ENCODE measurements at places on chromosomes 13 and 19.

GRCh38 chr19:35995048-35995993 lies at the start of gene SDHAF1:
Gene SDHAF1 (plus strand): TSS chr19:35995188. CDS start chr19:35995275, 87 bp downstream.
- DNase-seq, result peak; percentile 80

- peak; percentile 64 for DNase-seq
Measured at GRCh38 chr19:15297416-15298224, 34.7 kb downstream of the BRD4 start.

DNA sequence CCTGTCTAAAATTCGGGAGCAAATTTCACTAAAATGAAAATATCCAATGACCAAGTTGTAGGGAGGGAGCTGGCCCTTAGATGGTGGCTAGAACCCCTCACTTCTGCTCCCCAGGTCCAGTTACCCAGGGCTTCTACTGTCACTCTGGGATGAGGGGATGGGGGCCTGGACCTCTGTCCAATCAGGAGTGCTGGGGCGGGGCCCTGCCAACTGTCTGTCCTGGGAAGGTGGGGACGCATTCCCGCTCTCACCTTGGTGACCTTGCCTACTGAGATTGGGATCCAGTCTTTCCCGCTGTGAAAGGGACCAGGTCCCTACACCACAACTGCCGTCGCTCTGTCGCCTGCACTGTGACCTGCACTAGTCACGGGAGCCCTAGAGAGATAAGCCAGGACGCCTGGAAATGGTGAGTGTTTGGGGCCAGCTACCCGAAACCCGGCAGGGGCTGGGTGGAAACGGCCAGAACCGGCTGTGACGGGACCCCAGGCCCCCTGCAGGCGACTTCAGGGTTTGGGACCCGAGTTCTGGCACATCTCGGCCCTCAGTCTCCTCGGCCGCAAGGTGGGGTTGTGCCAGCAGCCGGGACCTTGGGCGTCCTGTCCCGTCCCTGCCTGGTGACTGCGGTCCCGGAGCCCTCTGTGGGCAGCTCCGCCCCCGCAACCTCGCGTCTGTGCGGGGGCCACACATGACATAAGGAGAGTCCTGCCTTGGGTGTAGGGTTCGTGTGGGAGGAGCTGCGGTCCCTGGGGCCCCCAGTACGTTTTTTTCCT lies 22.8 kb downstream of the ZNF20 start:
- no peak for DNase-seq

- DNase-seq, result peak; percentile 97
Measured at GRCh38 chr19:4694211-4694987, 24.3 kb upstream of the MYDGF start.

GRCh38 chr19:38506723-38507550 lies 73.4 kb downstream of the RYR1 start:
- no peak for DNase-seq

DNA sequence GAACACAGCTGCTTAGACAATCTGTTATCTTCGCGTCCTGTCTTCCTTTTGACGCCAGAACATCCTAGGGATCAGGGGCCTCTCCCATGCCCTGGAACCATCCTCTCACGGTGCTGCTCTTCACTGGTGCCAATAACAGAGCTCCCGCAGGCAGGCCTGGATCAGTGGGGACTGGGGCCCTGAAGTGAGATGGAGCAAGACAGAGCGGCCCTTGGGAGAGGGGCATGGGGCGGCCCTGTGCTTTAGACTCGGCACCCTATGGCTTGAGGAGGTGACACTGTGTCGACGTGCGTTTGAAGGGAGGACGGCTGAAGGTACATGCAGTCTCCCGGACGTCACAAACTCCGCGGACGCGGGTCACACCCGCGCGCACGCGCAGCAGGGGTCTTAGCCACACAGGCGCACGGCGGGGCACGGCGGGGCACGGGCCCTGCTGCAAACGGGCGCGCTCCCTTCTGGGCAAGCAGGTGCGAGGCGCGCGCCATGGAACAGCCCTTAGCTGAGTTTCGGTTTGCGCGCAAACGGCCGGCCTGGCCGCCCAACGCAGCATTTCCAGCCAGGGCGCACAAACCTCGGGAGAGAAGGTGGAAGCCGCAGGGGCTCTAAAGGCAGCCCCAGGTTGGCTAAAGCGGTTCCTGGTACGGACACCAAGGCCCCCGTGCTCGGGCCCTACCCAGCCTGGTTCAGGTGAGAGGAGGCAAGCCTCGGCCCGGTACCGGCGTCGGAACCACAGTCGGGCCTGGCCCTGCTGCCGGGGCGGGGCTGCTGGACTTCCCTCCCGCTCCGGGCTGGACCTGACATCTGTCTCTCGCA lies 16.5 kb upstream of the RNF17 start:
- peak; percentile 2 for DNase-seq

GRCh38 chr13:29640665-29641064 lies 45.2 kb upstream of the SLC7A1 start:
- DNase-seq, result no peak

DNA sequence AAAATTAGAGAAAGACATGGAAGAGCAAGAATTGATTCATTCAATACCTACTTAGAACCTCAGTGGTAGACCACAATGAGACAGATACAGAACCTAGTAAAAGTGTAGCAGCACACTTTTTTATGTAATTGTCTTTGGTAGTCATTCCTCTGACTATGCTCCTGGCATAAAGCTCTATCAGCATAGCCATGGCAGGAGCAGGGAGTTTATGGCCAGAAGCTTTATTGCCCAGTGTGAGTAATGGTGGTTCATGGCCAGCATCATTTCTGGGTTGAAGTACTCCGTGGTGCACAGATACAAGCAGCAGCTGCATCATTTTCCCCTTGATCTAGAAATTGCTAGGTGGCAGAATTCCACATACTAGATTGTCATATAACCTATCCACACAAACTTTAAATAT lies 352.6 kb downstream of the TBC1D4 start:
- DNase-seq, result peak; percentile 9

DNA sequence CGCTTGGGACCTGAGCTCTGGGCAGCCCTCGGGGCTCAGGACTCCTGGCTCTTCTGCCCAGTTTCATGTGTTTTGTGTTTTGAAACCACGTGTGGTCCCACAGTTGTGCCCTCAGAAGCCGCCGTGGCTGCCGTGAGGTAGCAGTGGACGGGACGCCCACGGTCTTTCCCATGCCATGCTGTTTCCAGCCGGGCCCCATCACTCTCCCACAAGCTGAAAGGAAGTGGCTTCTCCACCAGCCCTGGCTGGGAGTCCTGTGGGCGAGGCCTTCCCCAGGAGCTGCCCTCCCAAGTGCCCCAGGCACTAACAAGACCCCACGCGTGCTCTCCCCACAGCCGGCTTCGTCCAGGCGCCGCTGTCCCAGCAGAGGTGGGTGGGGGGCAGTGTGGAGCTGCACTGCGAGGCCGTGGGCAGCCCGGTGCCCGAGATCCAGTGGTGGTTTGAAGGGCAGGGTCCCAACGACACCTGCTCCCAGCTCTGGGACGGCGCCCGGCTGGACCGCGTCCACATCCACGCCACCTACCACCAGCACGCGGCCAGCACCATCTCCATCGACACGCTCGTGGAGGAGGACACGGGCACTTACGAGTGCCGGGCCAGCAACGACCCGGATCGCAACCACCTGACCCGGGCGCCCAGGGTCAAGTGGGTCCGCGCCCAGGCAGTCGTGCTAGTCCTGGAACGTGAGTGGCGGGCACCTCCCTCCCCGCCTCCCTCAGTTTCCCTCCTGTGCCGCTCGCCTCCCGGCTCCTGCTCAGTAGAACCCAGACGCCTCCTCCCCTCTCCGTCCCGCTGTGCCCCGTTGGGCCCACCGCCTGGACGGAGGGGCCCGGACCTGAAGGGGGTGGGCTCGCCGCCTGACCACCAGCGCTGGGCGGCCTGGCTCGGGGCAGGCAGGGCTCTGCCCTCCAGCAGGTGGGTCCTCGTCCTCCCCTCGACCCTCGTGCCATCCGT lies 5.3 kb downstream of the BSG start:
- no peak for DNase-seq

DNA sequence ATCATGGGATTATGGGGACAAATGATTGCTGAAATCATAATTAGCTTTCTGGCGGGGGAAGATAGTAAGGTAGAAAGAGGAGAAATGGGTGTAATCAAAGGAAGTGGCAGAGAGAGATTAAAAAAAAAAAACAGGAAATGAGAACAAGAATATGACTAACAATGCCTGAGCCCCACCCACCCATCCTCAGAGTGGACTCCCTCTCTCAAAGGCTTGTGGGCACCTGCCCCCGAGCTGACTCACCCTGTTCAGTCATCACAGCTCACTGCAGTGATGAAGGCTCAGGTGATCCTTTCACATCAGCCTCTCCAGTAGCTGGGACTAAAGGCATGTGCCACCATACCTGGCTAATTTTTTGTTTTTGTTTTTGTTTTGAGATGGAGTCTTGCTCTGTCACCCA lies 26.4 kb upstream of the TPT1 start:
- DNase-seq, result peak; percentile 92

DNA sequence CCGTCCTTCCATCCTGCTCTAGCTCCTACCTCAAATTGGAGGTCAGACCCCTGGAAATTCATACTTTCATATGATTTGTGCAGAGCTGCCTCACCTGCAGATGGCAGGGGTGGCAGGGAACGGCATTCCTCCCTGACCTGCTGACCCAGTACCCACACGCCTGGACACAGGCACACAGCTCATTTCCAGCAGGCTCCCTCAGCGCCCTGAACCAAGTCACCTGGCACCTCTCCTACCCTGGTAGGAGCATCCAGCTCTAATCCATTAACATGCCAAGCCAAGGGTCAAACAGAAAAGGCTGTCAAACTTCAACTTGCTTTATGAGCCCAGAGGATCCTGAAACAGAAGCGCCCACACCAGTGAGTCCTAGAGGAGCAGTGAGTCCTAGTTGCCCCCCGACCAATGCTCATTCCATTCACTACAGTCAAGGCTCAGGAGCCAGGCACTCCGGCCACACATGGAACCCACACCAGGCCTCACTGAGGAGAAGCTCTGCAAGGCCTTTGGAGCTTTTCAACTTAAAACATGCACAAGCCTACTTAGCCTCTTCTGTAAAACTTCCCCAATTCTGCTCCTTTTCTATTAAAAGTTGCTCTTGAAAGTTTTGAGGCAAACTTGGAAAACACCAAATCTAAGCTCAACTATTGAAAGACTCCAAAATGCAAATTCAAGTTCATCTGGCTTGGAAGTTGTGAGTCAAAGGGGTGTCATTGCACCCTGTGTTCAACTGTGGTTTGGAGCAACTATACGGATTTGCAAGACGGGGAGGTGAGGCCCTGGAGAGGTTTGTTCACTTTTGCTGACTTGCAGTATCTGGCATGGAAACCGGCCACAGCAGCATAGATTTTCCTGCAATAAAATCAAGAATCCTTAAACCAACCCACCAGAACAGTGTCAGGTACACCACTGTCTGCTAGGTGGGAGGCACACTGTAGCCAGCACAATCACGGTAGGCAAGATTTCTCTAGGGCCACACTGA lies 96.7 kb downstream of the CRYL1 start:
- DNase-seq, result peak; percentile 80

DNA sequence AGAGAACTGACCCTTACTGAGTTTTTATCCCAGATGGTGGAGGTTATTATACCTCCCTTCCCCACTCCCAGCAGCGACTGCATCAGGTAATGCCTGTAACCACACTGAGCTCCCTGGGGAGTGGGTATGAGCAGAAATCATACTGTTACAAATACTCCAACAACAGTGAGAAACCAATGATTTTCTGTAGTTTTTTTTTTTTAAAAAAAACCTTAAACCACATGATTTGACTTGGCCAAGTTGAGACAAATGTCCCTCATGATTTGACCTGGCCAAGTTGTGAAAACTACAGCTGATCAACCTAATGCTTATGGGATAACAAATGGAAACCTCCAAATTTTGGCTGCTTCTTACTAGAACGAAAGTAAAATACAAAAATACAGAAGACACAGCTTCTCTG lies 33.1 kb upstream of the SERP2 start:
- DNase-seq, result no peak

GRCh38 chr19:44303976-44304568 lies 753 bp downstream of the ZNF235 start:
- DNase-seq, result peak; percentile 37

GRCh38 chr13:28631801-28632200 lies 27.1 kb upstream of the POMP start:
- no peak for DNase-seq

DNA sequence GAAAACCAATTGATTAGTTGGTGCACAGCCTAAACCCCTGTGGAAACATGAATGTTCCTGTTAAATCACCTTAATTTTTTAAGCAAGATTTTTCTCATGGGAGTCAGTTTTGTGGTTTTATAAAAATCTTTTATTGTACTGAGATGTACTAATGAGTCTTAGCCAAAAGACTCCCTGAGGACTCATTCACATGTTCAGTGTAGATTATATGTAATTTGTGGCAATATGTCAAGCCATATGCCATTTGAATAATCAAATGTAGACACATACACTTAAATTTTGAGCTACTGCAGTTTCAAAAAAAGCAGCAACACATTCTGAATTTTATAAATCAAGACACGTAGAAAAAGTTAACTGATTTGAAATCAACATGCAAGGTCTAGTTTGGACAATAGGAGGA lies 395.2 kb downstream of the MYO16 start:
- no peak for DNase-seq

- no peak for DNase-seq
Measured at GRCh38 chr19:23054456-23054855, 51.5 kb upstream of the ZNF728 start.

DNA sequence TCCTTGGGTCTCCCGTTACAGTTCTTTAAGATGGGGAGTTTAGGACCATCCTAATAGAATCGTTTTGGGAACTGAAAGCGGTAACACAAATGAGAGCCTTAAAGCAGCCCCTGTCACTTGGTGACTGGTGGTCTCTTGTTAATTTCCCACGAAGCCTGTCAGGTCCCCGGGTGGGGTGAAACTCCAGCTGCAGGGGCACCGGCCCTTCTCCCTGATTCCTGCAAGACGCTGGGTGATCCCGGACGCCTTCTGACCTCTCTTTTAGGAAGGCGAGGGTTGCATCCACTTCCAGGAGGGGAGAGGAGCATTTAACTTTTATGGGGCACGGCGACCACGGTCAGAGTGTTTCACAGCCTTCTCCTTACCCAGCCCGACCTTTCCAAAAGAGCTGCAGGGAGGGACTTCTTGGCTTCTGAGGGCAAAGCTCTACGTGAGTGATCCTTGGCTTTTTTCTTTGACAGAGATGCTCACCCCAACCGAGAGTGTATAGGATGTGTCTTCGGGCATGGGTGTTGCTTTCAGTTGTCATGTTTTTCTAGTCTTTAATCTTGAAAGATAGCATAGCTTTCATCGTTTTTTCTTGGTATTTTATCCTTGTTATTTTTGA lies 688 bp downstream of the ZNF225 start:
- no peak for DNase-seq

GRCh38 chr13:101144808-101145419 lies 271.4 kb downstream of the NALCN start:
- DNase-seq, result peak; percentile 34

DNA sequence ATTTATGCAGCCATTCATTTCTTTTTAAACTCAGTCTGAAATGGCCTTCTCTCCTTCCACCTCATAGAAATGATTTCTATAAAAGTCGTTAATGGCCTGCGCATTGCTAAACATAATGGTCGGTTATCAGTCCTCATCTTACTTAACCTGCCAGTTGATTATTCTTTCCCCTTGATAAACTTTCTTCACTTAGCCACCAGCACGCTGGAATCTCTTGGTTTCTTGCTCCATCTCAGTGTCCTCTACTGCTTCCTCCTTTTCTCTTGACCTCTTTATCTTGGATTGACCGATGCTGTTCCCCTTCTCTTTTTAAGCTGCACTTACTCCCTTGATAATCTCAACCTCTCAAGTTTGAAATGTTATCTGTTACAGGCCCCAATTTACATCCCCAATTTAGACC lies 12.2 kb upstream of the CLC start:
- no peak for DNase-seq

Measured in astrocyte (in vitro differentiated cells and primary cell).